HEK293T (cell line): ENCODE measurements at places on chromosomes 3 and 15.

GRCh38 chr3:190912736-190913135 lies 50.2 kb upstream of the GMNC start:
- no peak for DNase-seq

- DNase-seq, result no peak
These were observed 96.7 kb downstream of the IL5RA start for GRCh38 chr3:3013317-3014052.

GRCh38 chr3:130758624-130759369 lies 12.2 kb upstream of the PIK3R4 start:
- DNase-seq, result no peak

- DNase-seq, result no peak
These were observed 27.8 kb upstream of the ADGRG7 start for GRCh38 chr3:100581650-100582049.
